ENCODE measurements at places on chromosomes 7 and 10.

GRCh38 chr7:99014113-99014985, 129.6 kb downstream of the SMURF1 start:
- DNase-seq = no peak

GRCh38 chr10:122112021-122112616, 123.2 kb downstream of the TACC2 start:
- no peak for DNase-seq

DNA sequence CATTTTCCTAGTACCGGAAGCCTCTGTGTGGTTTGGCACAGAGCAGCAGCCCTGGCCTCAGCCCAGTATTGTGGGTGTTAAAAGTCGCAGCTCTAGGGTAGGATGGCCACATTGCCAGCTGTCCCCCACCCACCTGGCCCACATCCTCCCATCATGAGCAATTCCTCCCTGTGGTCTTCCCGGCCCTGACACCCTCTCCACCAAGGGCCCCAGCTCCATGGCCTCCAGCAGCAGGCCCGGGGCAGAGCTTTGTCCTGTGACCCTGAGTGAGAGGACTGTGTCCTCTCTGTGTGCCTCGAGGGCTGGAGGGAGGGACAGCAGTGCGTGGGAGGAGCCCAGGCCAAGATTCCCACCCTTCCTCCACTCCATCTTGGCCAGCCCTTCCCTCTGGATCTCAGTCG, 93.7 kb downstream of the MYL10 start:
- no peak for DNase-seq

- DNase-seq = no peak
Measured at GRCh38 chr7:134920026-134920753, 66.1 kb upstream of the AGBL3 start.

DNA sequence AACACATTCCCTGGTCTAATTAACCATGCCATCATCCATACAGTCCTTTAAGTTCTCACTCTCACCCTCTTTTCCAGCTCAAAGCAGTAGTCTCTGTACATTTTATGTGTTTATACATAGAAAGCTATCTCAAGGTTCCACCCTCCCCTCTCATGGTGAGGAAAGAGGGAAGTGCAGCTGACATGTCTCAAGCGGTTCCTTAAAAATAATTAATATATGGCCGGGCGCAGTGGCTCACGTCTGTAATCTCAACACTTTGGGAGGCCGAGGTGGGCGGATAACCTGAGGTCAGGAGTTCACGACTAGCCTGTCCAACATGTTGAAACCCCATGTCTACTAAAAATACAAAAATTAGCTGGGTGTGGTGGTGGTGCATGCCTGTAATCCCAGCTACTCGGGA, 36.7 kb downstream of the ZC3HAV1 start:
- no peak for DNase-seq
